ENCODE measurements at places on chromosomes 1 and 21.

GRCh38 chr1:84997667-84998600, 1.0 kb upstream of the MCOLN2 start:
- DNase-seq: no peak

GRCh38 chr1:215040190-215040589, 42.3 kb upstream of the KCNK2 start:
- DNase-seq: no peak

DNA sequence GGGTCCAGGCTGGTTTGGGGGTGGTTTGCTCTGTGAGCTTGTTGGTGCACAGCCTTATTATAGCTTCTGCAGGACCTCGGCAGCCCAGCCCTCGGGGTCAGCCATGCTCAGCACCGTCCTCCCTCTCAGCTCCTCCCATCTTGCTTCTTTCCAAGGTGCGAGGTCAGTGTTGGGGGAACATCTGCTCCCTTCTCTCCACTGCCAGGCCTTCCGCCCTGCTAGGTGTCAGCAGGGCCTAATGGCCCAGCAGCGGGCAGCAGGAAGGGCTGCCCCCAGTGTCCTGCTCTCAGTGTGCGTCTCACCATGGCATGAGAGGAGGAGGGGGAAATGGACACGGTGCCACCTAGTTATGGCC, 36.5 kb upstream of the LRRC3 start:
- no peak for DNase-seq

- DNase-seq: no peak
Measured at GRCh38 chr1:103761896-103762295, 12.2 kb downstream of the AMY1C start.

- DNase-seq: no peak
Measured at GRCh38 chr1:39490596-39491145, 765 bp upstream of the BMP8A start.

- no peak for DNase-seq
Measured at GRCh38 chr1:20538760-20539551, 13.4 kb upstream of the FAM43B start.
